ENCODE measurements at places on chromosomes 6 and 20.

GRCh38 chr20:38514947-38515346 lies 42.3 kb downstream of the RALGAPB start:
- DNase-seq: no peak

DNA sequence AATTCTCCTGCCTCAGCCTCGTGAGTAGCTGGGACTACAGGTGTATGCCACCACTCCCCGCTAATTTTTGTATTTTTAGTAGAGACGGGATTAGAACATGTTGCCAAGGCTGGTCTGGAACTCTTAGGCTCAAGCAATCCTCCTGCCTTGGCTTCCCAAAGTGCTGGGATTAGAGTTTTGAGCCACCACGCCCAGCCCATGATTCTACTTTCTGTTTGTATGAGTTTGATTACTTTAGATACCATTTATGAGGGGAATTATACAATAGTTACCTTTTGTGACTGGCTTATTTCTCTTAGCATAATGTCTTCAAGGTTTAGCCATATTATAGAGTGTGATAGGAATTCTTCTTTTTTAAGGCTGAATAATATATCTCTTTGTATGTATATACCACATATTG lies 555.4 kb upstream of the FLRT3 start:
- DNase-seq: no peak

DNA sequence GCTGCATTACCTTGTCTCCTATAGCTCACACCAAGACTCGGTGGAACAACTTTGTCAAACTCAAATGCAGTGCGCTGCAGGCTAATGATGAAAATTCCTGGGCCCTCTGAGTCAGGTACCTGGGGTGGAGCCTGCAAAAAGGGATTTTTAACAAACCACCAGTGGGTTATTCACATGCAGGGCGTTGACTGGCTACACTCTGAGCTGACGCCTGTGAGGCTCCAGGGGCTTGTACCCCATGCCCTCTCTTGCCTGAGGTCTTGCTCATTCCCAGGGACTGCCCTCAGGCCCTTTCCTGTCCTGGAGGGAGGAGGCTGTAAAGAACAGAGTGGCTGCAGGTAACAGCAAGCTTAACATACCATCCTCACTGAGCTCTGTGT lies 9.2 kb downstream of the GTSF1L start:
- DNase-seq: no peak

- DNase-seq: peak; percentile 67
Measured at GRCh38 chr6:129936329-129937165, 75.4 kb upstream of the TMEM244 start.

- no peak for DNase-seq
Measured at GRCh38 chr20:50356525-50356885, 153.7 kb upstream of the PTPN1 start.

- no peak for DNase-seq
Measured at GRCh38 chr6:90469906-90470305, 117.0 kb downstream of the MAP3K7 start.

- DNase-seq: peak; percentile 31
Measured at GRCh38 chr20:16580147-16580546, 6.9 kb upstream of the KIF16B start.

GRCh38 chr6:6694825-6695624 lies 106.5 kb downstream of the LY86 start:
- no peak for DNase-seq

- no peak for DNase-seq
Measured at GRCh38 chr6:109690373-109690736, 647 bp downstream of the AK9 start.

DNA sequence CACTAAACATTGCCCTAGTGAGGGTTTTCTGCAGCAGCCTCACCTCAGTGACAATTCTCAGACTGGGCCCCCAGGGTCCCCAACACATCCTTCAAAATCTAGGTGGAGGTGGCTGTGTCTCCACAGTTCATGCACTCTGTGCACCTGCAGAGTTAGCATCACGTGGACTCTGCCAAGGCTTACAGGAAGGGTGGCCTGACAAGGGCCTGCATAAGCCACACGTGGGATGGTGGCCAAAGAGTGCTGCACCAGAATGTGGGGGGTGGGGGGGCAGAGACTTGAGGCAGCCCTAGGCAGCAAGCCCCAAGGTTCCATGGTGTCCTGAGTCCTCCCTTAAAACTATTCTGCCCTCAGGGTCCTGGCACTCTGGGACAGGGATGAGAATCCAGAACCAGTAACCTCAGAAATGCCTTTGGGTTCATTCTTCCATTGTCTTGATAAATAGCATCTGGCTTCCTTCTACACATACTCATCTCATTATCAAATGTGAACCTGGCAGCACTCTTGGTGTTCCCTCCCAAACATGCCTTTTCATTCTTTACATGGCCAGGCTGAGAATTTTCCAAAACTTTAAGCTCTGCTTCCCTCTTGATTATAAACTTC lies 1.6 kb upstream of the SERPINB1 start:
- no peak for DNase-seq

GRCh38 chr20:32332614-32333013 lies 25.5 kb upstream of the ASXL1 start:
- peak; percentile 54 for DNase-seq

DNA sequence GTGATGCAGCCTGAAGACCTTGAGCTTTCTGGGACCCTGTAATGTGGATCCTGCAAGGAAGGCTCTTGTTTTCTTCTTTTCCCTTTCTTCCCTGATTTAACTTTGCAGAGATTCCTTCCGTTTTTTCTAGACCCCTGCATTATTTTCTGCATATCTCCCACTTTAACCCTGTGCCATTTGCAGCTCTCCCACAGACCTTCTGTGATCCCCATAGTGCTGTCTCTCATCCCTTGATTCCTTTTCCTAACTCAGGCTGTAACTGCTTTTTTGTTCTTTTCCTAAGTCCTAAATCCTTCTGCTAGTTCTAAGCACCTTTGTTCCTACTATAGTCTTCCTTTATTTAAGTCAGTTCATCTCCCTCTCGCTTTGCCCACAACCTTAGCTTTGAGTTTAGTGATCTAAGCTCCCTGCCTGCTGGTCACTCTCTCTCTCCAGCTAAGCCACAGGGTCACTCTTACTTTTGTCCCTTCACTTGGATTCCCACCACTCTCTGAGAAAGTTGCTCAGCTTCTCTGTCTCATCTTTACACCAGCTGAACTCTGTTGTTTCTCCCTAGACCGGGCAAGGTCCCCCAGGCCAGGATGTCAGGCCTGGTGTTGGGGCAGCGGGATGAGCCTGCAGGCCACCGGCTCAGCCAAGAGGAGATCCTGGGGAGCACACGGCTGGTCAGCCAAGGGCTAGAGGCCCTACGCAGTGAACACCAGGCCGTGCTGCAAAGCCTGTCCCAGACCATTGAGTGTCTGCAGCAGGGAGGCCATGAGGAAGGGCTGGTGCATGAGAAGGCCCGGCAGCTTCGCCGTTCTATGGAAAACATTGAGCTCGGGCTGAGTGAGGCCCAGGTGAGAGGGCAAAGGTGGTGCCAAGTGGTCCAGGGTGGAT lies 1.6 kb downstream of the KLC4 start:
- DNase-seq: no peak

GRCh38 chr6:53706525-53706924 lies 41.0 kb upstream of the KLHL31 start:
- no peak for DNase-seq

DNA sequence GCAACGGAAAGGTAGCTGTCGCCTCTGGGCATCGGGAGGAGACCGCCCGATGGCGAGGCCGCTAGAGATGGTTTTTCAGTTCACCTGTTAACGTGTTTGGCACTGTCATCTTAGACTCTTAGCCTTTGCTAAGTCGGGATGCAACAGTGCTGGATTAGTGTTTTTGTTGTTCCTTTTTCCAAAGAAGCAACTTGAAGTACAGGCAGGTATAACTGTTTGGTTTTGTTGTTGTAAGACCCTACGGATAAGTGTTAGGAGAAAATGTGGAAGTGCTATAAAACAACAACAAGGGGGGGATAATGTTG lies 723 bp downstream of the MANEA start:
- DNase-seq: peak; percentile 23
